ENCODE measurements at places on chromosomes 5 and 9.
A peak's percentile ranks its signal among the peaks of the same experiment; 100 is the strongest.

GRCh38 chr5:170721681-170722080 is 61.8 kb upstream of the GABRP start:
- DNase-seq = no peak

DNA sequence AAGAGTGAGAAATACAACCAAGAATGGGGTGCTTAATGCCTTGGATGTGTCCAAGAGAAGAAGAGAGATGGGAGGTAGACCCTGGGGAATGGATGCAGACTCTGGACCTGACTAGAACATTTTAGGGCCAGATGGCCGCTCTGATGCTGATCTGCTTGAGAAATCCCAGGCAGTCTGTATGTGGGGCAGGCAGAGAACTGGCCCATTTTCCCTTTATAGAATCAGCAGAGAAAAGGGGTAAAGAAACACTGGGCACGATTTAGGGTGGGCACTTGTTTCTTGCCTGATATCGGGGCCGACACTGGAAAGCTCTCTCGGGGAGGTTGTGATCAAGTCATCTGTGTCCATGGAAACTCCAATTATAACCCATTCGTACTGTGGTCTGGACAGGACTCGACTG is 118.5 kb upstream of the FSTL4 start:
- no peak for DNase-seq

DNA sequence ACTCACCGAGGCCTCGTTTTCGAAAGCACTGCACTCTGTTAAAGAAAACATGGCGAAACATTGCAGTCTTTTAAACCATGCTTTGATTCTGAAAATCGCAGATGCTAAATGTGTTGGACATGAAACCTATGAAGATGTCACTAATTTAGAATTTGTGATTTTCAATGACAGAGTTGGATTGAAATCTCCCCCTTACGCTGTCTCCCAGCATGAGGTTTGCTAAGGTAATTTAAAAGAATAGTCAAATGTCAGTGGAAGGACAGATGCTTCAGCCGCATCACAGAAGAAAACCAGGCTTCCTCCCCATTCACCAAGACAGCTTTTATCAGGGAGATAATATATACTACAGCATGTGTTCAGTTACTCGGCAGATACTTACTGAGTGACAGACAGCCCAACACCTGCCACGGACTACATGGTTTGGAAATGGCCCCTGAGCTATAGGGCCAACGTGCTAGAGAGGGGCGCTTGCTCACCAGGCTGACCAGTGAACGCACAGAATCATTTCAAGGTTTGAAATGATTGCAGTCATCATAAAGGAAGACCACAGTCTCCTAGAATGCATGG is 136.9 kb downstream of the ADAMTS16 start:
- no peak for DNase-seq

- no peak for DNase-seq
These were observed 1.3 kb upstream of the NNT start for GRCh38 chr5:43601454-43602260.

DNA sequence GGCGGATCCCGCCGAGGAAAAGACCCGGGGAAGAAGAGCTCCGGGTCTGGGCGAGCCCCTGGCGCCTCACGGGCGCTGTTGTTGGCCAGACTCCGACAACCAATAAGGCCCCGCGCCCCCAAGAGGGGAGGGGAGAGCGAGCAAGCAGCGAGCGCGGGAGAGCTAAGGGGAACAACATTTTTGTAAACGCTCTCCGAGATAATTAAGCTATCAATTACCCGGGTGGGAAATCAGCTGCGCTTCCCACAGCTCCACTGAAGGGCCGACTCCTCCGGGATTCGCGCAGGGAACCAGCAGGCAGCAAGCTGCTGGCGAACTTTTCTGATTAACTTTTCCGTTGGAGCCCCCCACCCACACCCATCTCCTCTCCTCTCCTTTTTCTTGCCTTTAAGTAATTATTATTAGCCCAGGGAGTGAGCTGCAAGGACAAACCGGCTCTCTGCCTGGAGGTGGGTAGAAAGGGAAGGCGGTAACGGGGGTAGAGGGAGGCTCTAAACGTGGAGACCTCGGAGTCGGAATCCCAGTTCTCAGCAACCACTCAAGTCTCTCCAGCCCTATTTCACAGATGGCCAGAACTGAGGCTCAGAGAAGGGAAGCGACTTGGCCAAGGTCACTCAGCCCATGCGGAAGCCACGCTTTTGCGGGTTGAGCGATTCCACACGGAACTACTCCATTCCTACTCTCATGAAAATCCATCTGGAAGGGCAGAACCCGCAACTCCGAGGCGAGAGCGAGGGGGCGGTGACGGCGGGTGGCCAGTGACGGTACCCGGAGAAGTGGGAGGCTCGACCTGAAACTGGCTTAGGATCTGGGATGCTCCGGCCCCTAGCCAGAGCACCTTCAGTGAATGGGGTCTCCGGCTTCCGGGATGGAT is 1.3 kb downstream of the ASTN2 start:
- DNase-seq = no peak

GRCh38 chr9:129669141-129669718 is 3.8 kb downstream of the PRRX2 start:
- DNase-seq = no peak

DNA sequence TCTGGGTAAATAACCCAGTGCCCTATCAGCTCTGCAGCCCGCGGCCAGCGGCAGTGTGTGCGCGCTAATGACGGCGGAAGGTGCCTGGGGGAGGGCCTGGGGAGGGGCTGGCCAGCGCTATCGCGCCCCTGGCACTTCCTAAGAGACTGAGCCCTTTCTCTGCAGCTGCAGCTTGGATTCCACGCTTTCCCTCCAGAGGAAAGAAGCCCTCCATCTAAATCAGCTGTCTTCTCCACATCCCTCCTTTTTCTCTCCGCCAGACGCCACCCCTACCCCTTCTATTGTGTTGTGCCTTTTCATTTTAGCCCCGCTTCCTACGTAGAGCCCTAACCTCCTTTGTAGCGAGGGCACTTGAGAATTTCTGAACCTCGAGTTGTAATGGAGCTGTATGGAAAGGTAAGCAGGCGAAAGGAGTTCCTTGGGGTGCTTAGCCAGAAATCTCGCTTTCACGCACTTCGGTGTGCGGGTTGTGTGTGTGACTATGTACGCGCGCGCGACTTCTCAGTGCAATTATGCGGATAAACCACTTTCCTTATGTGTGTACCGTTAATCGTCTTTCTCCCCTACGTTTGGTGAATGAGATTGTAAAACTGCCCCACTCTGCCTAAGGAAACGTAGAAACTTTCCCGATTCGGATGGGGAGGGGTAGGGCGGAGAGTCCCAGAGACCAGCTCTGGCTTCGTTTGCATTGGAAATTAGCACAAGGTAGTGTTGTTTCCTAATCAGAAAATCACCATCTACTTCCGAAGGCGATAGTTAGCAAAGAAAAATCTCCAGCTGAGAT is 664 bp upstream of the RAB3C start:
- peak; percentile 19 for DNase-seq

DNA sequence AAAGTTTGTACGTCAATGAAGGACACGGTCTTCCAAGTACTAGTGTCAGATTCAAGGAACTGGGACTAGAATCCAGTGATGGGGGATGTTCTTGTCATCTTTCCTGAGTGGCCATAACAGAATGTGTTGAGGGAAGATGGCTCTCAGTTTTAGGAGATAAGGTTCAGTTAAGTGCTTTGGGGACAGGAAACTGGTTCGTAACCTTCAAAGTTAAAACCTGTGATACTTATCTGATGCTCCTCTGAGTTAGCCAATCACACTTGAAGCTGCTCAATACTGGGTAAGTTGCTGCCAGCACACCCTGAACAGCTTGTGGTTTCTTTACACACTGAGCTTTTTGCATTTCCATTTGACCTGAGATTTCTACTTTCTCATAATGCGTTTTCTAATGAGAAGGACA is 64.4 kb downstream of the PIK3R1 start:
- no peak for DNase-seq
